Kidney capillary endothelial cell (primary cell): ENCODE measurements at places on chromosomes 2 and 18.

DNA sequence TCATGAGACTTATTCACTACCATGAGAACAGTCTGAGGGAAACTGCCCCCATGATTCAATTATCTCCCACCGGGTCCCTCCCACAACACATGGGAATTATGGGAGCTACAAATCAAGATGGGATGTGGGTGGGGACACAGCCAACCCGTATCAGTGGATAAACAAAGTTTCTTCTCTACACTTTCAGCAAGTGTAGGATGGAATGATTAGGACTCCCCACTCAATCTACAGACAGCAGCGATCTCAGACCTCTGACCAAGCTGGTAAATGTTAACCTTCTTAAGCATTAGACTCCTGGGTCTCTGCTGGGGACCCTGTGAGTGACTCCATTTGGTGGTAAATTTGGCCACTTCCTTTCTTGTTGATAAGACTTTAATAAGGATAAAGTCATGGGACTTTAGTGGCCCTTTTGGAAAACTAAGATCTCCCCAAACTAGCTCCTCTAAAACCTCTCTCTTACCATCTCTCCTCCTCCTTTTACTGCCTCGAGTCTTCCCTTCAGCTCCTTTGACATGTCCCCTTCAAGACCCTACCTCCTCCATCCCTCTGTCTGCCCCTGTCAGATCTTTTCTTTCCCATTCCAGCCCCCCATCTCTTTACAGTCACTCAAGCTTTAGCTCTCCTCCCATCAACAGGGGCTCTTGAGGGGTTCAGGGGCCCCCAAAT, 71.9 kb downstream of the MYL12B start:
- no peak for DNase-seq

DNA sequence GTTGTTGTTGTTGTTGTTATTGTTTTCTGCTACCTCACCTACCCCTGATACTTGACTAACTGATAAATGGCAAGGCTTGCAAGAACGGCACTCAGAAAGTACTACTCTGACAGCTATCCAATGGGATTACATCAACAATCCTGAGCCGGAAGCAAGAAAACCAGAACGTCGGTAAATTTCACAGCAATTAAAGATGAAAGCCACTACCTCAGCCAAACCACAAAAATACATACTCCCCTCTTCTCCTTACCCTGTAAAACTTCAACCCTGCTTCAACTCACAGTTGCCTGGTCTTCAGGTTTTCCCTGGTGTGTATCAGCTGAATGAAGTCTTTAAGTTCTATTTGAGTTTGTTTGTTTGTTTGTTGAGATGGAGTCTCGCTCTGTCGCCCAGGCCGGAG, 293.7 kb upstream of the RND3 start:
- no peak for DNase-seq

GRCh38 chr2:65130664-65131175, 814 bp upstream of the RAB1A start:
- peak; percentile 70 for DNase-seq

GRCh38 chr2:47373747-47374146, 29.2 kb upstream of the MSH2 start:
- no peak for DNase-seq

- no peak for DNase-seq
Observed at GRCh38 chr2:8345200-8345599, 336.7 kb upstream of the ID2 start.

- no peak for DNase-seq
Observed at GRCh38 chr2:148493822-148494563, 150.6 kb upstream of the EPC2 start.

- DNase-seq, result no peak
Observed at GRCh38 chr2:73890301-73891092, 2.3 kb upstream of the ACTG2 start.

DNA sequence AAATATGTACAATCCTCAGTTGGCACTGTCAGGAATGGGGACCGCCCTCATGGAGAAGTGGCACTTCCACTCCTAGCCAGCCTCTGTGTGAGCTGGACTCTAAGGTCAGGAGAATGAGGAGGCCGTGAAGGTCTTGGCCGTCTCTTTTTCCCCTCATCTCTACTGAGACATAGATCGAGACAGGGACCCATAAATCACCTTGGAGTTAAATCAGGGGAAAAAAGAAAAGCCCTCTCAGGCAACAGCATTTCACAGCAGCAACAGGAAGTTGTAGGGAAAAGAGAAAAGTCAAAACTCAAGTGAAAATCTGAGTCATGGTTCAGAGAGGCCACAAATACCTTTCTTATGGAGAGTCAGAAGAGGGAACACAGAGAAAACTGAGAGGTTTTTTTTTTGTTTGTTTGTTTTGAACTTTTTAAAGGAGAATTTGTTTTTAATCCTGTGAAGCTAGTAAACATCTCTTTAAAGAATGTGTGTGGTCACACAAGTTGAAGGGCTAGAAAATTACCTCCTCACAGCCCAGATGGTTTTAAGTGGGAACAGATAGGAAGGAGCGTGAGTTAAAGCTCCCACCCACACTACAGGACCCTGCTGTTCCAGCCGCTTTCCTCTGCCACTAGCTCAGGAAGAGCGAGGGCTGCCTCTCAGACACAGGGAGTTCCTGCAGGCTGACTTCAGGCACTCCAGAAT, 30.6 kb upstream of the CYP1B1 start:
- peak; percentile 26 for DNase-seq

DNA sequence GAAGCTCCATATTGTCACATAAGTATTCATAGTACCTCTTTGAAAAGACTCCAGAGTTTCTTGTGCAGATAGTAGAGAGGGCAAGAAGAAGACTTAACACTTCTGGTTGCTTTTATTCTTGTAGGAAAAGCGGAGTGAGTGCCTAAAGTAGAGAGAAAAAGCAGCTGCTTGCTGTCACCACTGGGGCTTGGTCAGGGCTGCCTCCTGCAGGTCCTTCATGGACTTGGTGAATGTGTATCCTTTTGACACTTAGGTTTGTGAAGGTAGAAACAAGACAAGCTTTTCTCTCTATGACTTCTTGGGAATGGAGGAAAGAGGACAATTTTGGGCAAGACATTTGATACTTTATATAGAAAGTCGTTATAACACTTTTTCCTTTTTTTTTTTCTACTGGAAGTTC, 312.8 kb upstream of the FANCL start:
- no peak for DNase-seq

GRCh38 chr2:206092297-206092696, 6.3 kb upstream of the INO80D start:
- no peak for DNase-seq

- DNase-seq, result peak; percentile 69
Observed at GRCh38 chr2:5188636-5189035, 503.5 kb upstream of the SOX11 start.

DNA sequence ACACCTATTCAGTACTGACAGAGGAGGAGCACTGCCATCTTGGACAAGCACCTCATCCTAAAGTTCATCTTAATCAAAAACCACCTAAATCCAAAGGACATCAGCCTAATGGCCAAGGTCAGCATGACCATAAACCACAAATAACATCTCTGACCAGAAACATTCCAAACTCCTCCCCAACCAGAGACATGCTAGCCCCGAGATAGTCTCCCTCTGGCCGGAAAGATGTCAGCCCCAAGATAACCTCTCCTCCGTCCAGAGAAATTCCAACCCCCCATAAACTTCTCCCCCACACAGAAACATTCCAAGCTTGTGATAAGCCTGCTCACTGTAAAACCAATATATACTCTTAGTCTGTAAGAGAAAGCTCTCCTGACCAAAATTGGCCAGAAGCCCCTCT, 260.6 kb downstream of the CLIP4 start:
- no peak for DNase-seq

- no peak for DNase-seq
Observed at GRCh38 chr2:119283873-119284331, 60.3 kb downstream of the STEAP3 start.

DNA sequence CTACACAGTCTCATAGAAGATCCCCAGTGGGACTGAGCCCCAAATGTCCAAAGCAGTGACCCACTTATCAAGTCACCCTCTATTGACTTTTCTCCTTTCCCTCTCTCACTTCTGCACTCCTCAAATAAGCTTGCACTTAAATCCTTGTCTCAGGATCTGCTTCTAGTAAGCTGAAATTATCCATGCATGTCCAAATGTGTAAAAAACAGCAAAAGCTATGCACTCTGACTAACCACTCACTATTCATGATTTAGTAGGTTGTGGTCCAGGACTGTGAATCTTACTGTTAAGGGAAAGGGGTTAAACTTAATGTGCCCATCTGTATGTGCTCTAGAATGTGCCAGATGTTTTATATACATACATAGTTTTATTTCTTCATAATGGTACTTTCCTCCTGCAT, 115.4 kb downstream of the SCG2 start:
- DNase-seq, result no peak

- DNase-seq, result no peak
Observed at GRCh38 chr2:237557633-237558015, 8.8 kb upstream of the PRLH start.

GRCh38 chr18:62715759-62716615, 646 bp downstream of the PHLPP1 start:
- peak; percentile 54 for DNase-seq

GRCh38 chr18:8911408-8912340, 190.8 kb upstream of the NDUFV2 start:
- no peak for DNase-seq

- DNase-seq, result no peak
Observed at GRCh38 chr2:150609831-150610582, 122.5 kb upstream of the RND3 start.

DNA sequence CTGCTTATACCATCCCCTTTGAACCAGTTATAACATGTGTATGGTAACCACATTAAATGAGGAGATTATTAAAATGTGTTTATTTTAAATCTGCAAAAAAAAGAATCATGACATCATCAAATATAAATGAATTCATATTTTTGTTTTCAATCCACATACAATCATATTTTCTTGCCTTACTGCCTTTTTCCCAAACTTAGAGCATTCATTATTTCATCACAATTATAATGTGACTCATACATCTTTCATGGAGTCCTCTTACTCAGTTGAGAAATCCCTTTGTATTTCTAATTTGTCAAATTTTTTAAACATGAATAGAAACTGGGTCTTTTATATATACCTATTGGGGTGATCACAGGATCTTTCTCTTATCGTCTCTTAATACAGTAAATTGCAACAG, 909.6 kb downstream of the DSC3 start:
- DNase-seq, result no peak
